ENCODE measurements at places on chromosomes 12 and 14. TPM values are rescaled to one million over a fixed set of nuclear protein-coding genes. Genes with fewer than 3 reads are reported as not detected.

Gene MAPKAPK5
- 58.2 TPM for total RNA-seq

Gene TSHR
- total RNA-seq, result not detected

Gene CBLN3
- total RNA-seq, result 0.34 TPM

Gene NFATC4
- 14.0 TPM for total RNA-seq

Gene KCNMB4
- total RNA-seq, result 1.6 TPM

Gene CAPZA3
- total RNA-seq, result not detected

Gene TPPP2
- not detected for total RNA-seq

Gene FBLN5
- total RNA-seq, result 6.0 TPM

Gene ZBTB1
- total RNA-seq, result 46.3 TPM

Gene RASSF8
- total RNA-seq, result 35.3 TPM

Gene CMA1
- total RNA-seq, result not detected

Gene CCDC197
- not detected for total RNA-seq

Gene ADAM21
- total RNA-seq, result 0.08 TPM

Gene PLEKHG7
- not detected for total RNA-seq

Gene TAS2R9
- total RNA-seq, result not detected

Gene KIF5A
- total RNA-seq, result 1.2 TPM

Gene CLEC7A
- total RNA-seq, result 0.07 TPM

Gene CCDC177
- under 0.01 TPM for total RNA-seq

Gene NRXN3
- total RNA-seq, result 1.6 TPM

Gene SLC5A8
- total RNA-seq, result not detected

Gene KCNC2
- not detected for total RNA-seq

Gene NRL
- total RNA-seq, result 4.8 TPM

Gene OTOGL
- 0.14 TPM for total RNA-seq

Gene FBXL14
- total RNA-seq, result 18.6 TPM

Gene CLEC2A
- total RNA-seq, result not detected

Gene ASIC1
- total RNA-seq, result 0.75 TPM

Gene SERPINA12
- not detected for total RNA-seq
